ENCODE measurements at places on chromosomes 1 and 21. TPM values are rescaled to one million over a fixed set of nuclear protein-coding genes. Genes with fewer than 3 reads are reported as not detected.

GRCh38 chr1:172276120-172276818 lies 144.2 kb upstream of the C1orf105 start:
- no peak for DNase-seq

DNA sequence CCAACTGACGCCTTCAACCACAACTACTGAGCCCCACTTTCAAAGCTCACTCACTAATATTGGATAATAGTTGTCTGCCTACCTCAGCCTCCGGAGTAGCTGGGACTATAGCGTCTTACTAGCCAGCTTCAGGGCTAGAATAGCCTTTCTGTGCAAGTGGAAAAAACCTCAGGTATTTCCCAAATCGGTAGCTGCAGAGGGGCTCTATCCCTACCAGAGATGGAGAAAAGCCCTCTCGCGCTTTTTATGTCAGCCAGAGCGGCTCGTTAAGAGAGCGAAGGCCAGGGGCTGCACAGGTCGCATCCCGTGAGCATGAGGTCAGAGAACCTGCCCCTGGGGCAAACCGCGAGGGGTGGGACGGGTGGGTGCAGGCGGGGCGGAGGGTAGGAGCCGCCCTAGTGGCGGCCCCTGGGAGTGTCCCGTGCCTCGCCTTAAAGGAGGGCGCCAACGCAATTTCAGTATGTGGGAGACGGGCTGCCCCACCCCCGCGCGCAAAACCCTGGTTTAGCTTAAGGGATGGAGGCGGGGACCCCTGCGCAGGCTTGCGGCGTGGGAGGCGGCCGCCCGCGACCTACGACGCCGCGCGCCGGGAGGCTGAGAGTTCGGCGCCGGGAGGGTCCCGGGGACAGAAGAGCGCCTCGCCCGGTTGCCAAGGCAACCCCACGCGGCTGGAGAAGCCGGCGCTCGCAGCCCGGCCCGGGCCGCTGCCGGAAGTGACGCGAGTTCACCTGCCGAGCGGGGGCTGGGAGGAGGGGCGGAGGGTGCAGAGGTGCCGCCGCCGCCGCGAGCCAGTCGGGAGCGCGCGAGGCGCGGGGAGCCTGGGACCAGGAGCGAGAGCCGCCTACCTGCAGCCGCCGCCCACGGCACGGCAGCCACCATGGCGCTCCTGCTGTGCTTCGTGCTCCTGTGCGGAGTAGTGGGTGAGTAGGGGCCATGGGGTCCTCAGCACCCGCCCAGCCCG lies at the start of gene CXADR:
Gene CXADR, plus strand, starts transcription at position 791 of the 961 bp plus-strand sequence. Its CDS starts 87 bp downstream, at position 878.
- DNase-seq: peak; percentile 83

DNA sequence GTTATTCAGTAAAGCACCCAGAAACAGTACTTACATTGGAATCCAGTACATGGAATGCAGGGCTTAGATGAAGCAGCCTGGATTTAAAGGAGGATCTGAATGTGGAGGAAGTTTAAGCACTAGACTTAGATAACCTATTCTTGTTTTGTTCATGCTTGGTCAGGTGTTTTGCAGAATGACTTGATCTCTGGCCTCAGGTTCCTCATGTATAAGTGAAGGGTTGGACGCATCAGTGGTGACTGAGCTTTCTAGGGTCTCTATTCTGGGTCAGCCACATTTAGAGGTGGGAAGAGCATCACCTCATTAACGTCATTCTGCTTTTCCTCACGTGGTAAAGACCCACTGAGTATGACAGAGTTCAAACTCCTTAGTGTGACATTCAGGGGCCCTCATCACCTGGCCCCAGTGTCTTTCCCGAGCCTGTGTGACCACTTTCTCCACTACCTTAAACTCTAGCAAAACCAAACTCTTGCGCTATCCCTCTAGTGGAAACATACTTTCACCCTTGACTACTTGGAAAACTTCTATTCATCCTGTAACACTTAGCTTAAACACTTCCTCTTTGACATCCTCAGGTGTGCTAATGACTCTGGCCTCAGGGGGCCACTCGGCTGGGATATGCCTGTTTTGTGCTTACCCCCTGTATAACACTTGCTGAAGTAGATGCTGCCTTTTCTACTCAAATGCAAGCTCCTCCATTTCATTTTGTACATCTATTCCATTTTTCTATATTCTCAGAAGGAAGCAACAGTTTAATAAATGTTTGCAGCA lies 871 bp upstream of the ERICH3 start:
- no peak for DNase-seq

DNA sequence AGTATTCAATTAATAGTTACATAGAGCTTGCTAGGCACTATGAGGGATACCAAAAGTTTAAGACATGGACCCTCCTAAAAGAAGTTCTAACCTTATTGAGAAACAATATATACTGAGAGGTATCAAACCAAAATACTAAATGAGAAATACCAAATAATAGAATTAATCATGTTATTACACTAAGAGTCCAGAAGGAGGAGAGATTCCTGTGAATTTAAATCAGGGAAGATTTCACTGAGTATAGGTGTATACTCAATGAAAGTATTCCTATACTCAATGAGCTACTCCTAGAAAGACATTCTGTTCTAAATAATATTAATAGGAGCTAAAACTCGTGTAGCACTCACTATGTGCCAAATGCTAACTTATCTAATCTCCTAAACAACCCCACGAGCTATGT lies 9.4 kb downstream of the CR1L start:
- no peak for DNase-seq

Gene ACTL8
- 0.31 TPM for total RNA-seq

DNA sequence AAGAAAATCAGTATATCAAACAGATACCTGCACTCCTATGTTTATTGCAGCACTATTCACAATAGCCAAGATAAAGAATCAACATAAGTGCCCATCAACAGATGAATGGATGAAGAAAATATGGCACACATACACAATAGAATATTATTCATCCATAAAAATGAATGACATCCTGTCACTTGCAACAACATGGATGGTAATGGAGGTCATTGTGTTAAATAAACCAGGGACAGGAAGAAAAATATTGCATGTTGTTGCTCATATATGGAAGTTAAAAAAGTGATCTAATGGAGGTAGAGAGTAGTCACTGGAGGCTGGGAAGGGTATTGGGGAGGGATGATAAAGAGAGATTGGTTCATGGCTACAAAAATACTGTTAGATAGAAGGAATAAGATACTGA lies 65.4 kb upstream of the CR2 start:
- DNase-seq: no peak

- DNase-seq: no peak
These were observed 2.0 kb downstream of the TEX46 start for GRCh38 chr1:23013657-23014056.

DNA sequence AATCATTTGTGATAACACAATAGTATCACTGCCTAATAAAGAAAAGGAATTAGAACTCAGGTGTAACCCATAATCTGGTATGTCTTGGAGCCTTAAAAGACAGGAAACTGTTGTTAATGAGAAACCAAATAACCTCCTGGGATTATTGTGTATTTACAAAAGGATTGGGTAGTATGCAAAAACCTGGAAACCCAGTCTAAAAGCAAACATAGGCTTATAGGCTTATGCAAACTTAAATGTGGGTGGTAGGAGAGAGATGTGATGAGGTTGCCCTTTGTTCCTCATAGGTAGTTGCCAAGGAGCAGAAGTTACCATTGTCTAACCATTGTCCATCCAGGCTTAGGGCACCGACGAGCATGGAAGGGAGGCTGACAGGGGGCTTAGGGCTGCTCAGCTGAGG lies 165.8 kb downstream of the AK5 start:
- DNase-seq: no peak

- no peak for DNase-seq
These were observed 70.2 kb downstream of the BACH1 start for GRCh38 chr21:29368906-29369305.

- no peak for DNase-seq
These were observed 103.0 kb downstream of the CAMTA1 start for GRCh38 chr1:6888268-6888667.

GRCh38 chr1:66695116-66695515 lies 57.1 kb upstream of the DYNLT5 start:
- no peak for DNase-seq

DNA sequence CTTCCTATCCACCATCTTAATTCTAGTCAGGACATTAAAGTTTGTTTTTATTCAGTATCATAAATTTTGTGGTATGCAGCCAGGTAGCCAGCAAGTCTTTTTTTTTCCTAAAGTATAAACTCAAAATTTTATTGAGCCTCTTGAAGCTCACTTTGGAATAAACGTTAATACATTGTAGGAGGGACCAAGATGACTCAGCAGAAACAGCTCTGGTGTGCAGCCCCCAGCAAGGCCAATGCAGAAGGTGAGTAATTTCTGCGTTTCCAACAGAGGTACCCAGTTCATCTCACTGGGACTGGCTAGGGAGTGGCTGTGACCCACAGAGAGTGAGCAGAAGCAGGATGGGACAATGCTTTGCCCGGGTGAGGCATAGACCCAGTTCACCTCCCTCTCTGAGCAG lies 9.7 kb upstream of the OR2M3 start:
- DNase-seq: no peak

Gene TP73
- total RNA-seq: 10.0 TPM

DNA sequence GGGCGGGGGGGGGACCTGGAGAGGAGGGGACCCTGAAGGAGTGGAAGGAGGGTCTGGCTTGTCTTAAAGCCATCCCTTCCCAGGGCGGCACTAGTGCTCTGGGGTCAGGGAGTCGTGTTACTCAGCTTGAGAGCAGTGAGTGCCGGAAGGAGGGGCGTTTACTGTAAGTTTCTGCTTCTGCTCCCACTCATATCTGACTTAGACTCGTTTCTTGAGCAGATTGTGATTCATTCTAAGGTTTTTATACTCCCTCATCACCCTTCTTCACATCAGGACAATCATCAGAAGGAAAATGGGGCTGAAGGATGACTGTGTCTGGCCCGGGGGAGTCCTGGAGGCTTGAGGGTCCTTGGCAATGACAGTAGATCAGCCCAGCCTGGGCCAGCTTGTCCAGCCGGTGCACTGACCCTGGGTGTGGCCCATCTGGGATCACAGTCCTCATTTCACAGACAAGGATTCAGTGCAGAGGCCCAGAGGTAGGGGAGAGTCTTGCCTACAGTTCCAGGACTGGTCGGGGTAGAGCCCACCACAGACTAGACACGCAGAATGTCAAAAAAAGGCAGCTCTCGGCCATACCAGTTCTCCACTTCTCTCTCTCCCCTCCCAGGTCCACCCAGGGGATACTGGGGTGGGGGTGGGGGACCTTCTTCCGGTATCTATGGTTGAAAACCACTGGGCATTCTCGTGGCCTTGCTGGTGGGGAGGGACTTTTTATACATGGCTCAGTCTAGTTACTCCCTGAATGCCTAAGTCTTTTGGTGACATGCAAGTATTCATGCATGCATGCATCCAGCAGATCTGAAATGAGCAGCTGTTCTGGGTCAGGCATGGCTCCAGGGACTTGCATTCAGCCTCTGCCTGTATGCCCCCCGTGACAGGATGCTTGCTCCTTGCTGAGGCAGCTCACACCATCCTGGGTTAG lies 5.1 kb downstream of the TNFRSF8 start:
- DNase-seq: no peak

Gene CPTP
- total RNA-seq: 17.0 TPM

DNA sequence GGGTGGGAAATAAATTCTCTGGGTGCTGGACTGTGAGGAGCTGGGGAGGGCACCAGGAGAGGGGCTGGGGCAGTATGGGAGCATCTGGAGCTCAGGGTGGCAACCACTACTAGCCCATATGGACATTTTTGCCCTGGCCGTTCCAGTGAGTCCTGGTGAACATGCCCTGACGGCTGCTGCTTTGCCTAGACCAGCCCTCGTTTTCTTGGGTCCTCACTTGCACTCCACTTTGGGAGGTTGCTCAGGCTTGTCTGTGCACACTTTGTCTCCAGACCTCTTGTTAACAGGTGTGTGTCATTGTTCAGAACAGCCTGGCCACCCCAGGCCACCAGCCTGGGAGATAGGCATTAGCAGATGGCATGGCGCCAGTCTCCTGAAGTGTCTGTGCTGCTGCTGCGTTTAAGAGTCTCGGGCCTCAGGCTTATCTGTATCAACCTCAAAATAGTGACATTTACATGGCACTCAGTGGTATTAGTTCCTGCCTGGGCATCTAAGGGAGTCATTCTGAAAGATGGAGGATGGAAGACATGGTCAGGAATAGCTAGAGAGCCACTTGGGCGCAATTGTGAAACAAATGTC lies 190.5 kb downstream of the PTPRU start:
- no peak for DNase-seq

DNA sequence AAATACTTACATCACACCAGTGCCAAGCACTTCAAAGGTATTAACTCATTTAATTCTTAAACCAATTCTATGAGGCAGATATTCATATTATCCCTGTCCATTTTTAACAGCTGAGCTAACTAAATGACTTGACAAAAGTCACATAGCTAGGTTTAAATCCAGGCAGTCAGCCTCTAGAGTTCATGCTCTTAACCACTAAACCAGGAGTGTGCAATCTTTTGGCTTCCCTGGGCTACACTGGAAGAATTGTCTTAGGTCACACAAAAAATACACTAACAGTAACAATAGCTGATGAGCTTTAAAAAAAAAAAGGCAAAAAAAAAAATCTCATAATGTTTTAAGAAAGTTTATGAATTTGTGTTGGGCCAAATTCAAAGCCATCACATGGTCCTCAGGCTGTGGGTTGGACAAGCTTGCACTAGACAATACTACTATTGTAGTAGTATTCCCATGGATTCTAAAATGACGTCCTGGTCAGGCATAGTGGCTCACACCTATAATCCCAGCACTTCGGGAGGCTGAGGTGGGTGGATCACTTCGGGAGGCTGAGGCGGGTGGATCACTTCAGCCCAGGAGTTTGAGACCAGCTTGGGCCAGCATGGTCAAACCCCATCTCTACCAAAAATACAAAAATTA lies 10.0 kb downstream of the UBR4 start:
- DNase-seq: no peak

- no peak for DNase-seq
These were observed 75.2 kb upstream of the B3GALT5 start for GRCh38 chr21:39537571-39537970.

Gene GPR89A
- total RNA-seq: 31.3 TPM

Gene AADACL4
- 0.43 TPM for total RNA-seq

Gene KPRP
- not detected for total RNA-seq

DNA sequence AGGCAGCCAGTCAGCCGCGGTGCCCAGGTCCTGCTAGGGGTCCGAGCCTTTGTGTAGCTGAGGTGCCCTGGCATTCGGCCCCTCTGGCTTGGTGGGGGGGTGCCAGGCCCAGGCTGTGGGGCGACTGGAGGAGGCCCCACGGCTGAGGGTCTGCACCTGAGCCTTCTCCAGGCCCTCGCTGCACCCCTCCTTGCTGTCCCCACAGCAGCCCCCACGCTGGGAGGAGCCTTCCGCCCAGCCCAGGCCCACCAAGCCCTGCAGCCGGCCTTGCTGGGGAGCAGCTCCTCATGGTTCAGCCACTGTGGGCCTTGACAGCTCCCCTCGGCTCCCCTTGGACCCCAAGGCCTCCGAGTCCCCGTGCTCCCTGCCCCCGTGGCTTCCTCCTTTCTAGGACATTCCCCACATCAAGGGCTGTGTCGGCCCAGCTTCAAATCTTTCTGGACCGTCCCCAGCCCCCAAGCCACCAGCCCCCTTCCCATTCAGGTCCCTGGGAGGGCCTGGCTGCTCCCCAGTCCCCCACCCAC lies 67.8 kb downstream of the MORN1 start:
- DNase-seq: no peak
